OCI-M1 (cell line): ENCODE measurements at places on chromosomes 7 and 10.

- DNase-seq: no peak
Observed at GRCh38 chr10:113284635-113285034, 268.2 kb upstream of the HABP2 start.

DNA sequence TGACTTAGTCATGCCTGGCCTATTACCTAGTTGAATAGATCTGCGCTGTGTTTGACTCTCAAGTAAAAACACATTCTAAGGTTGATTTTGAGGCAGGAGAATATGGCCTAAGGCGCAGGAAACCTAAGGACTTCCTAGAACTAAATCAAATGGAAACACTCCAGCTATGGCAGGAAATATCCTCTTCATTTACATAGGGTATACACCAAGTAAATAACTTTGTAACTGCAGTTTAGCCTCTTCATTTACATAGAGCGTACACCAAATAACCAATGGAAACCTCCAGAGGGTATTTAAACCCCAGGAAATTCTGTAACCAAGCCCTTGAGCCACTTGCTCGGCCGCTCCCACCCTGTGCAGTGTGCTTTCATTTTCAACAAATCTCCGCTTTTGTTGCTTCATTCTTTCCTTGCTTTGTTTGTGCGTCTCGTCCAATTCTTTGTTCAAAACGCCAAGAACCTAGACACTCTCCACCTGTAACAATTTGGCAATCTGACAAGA is 35.6 kb upstream of the XRCC2 start:
- DNase-seq: no peak

GRCh38 chr7:46450425-46450824 is 529.4 kb upstream of the IGFBP3 start:
- DNase-seq: no peak

DNA sequence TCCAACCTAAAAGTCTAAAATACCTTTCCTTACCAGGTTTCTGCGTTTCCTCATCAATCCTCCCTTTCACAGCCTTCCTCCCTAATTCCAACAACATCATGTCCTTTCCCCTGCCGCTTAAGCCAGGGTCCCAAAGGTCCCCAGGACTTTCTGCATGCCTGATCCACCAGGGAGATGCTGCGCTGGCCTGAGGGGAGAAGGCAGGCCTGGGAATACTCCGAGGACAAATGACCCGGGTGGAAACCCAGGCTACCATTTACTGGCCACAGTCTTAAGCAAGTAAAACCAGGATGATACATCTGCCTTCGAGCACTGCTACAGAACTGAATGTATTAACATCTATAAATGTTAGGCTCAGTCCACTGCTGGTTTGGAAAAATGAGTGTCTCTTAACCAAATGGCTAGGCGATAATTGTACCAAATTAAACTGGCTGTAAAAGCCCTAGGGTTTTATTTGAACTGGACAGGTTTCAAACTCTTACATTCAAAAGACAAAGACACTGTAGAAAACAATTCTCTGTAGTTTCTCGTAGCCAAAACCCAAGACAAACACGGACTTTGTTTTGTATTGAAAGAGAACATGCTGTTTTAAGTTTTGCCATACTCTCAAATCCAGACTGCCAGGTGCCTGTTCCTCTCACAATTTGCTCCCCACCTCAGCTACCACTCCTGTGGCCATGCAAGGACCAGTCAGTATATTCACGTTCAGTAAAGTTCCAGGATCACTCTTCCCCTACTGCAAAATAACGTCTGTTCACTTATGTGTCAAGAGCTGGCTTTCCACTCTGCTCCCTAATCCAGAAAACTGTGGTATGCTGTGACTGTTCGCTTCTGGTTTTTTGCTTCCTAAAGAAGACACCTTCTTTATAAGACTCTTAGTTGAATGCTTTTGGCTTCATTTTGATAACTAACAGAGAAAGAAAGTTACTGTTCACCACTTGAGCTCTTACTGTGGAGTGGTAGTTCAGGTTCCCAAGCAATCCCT is 145.7 kb downstream of the RNF216 start:
- DNase-seq: no peak

DNA sequence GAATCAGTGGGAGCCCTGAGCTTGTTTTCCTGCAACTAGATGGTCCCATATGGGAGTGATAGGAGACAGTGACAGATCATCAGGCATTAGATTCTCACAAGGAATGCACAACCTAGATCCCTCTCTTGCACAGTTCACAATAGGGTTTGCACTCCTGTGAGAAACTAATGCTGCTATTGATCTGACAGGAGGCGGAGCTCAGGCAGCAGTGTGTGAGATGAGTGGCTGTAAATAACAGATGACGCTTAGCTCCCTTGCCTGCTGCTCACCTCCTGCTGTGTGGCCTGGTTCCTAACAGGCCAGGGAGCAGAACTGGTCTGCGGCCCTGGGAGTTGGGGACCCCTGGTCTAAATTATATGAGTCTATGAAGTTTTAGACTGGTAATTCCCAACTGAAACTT is 3.9 kb downstream of the MIOS start:
- DNase-seq: no peak

DNA sequence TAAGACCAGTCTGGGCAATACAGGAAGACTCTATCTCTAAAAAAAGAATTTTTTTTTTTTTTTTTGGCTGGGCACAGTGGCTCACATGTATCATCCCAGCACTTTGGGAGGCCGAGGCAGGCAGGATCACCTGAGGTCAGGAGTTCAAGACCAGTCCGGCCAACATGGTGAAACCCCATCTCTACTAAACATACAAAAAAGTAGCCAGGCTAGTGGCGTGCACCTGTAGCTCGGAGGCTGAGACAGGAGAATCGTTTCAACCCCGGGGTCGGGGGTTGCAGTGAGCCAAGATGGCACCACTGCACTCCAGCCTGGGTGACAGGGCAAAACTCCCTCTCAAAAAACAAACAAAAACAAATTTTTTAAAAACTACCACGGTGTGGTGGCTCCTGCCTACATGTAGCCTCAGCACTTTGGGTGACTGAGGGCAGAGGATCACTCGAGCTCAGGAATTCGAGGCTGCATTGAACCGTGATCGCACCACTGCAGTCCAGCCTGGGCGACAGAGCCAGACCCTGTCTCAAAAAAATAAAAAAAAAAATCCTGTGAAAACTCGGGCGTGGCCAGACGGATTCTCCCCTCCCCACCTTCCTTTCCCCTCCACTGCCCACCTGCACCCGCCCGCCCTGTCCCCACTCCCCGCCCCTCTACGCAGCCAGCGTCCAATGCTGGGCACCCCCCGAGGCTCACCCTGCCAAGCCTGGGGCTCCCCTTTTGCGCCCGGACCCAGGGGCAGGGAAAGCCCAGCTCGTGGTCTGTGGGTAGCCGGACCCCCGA is 745 bp upstream of the ORAI2 start:
- DNase-seq: no peak

DNA sequence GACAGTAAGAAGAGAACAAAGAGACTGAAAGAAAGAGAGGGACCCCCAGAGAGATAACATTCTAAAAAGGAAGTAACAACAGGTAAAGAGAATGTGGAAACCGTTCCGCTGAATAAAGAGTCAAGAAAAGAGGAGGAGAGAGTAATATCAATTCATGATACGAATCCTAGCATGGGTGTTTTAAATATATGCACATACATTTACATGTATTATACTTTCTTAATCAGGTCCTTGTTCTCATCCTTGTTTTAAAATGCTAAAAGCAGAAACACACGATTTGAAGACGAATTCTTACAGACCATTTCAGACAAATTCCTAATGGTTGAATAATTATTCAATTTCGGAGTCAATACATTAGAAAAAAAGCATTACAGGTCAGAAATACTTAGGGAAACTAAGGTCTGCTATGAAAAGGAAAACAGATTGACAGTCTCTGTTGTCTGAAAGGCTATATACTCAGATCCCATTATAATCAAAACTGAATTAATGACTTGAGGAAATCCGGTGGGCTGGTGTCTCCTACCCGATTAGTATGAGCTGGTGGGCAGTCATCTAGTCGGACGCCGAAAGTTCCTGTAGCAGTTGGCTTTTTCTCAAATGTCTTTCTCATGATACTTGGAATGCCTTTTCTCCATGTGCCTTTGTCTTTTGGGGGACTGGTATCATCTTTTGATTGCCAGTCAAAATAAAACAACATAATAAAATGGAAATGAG is 127.3 kb downstream of the ARHGAP21 start:
- DNase-seq: no peak

DNA sequence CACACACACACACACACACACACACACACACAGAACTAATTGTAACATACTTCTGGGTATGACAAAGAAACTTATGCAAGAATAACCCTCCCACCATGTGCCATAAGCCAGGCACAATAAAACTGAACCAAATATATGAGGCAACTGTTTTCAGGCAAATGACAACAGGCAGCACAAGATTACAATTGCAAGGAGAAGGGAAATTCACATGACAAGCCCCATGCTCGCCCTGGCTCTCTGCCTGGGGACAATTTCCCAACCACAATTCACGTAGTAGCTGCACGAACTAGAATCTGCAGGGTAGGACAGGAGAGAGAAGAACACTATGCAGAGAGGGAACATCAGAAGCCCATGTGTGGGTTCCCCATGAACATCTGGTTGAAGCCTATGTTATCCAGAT is 143.3 kb downstream of the CALN1 start:
- DNase-seq: no peak

DNA sequence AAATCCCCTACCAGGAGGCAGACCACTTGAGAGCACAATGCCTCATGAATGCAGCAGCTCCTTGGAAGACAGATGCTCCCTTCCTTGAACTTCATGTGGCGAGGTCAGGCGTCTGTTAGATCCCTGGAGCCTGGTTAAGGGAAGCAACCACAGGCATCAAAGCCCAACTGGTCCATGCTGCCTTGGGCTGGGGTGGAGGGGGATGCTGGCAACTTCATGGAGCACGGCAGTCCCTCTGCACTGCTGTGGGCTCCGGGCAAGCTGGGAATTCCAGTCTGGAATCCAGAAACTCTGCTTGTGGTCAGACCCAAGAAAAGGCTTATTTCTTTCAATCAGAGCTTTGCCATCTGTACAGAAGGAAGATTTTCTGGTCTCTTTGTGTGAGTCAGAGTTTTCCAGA is 130.4 kb downstream of the PFKFB3 start:
- no peak for DNase-seq

- DNase-seq: peak; percentile 65
Observed at GRCh38 chr10:116521424-116522290, 24.1 kb upstream of the PNLIP start.

DNA sequence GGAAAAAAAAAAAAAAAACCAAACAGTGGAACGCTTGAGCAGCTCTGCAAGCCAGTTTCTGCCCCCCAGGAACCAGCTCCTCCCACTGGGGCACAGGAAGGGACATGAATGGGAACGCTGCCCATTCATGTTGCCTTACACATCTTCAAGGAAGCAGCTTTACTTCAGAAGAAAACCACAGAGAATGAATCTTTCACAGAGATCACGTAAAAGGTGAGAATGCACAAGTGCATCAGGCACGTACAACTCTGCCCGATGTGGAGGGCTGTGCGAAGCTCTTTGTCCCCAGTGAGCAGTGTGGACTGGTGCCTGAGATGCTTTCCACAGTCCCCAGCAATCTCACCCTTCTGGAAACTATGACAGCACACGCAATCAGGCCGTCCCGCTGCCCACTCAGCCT is 106.2 kb downstream of the DLG5 start:
- no peak for DNase-seq

GRCh38 chr7:23468526-23469149 is 1.7 kb downstream of the IGF2BP3 start:
- DNase-seq: peak; percentile 32

GRCh38 chr10:5538446-5538845 is 13.7 kb downstream of the CALML3 start:
- no peak for DNase-seq

GRCh38 chr10:75068523-75068922 is 42.9 kb upstream of the SAMD8 start:
- DNase-seq: no peak

- DNase-seq: peak; percentile 1
Observed at GRCh38 chr7:150665896-150666295, 19.6 kb upstream of the GIMAP2 start.

GRCh38 chr7:36112969-36113368 is 40.1 kb upstream of the EEPD1 start:
- no peak for DNase-seq

GRCh38 chr7:23713285-23714149 is 3.5 kb downstream of the STK31 start:
- DNase-seq: no peak

DNA sequence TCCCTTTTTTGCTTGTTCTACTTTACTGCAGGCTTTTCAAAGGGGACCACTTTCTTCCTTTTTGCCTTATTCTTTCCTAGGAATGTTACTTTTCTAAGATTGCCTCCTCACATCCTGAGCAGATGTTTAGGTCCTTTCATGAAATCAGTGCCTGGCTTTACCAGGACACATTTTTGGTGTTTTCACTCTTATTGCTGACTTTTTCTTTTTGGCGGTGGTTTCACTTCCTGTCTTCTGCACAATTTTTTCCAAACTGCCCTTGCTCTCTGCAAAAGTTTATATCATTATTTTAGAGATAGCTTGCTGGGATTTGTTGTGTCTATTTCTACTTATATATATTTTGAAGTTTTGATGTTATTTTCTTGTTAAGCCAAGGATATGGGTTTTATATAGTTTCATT is 332.2 kb upstream of the MTPN start:
- no peak for DNase-seq

DNA sequence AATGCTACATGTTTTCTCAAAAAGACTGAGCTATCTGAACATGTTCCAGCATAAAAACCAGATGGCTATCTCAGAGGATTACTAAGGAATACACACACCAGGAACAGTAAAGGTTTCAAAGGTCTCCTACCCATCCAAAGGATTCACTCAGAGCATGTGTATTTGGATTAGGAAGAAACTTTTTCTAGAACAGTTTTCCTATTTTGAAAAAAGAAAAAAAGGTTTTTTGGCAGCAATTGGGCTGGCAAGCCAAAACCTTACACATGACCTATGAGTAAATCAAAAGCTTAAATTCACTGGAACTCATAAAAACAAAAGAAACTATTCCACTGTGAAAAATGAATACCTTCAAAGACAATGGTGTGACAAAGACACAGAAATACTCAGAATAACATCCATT is 9.6 kb downstream of the TPK1 start:
- no peak for DNase-seq

DNA sequence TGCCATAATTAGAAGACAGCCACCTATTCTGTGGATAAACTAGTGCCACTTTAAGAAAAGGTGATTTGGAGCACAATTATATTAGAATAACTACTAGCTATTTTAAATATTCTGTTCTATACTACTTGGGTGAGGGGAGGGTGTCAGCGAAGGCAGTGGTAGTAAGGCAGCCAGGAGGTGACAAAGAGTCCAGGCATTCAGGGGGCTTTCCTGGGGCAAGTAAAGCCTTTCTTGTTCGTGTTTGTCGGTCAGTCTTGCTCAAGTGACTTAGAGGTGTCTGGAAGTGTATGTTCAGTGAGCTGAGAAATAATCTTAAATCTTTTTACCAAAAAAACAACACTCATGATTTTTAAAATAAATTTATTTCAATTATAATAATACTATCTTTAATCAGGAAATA is 34.4 kb downstream of the ADD3 start:
- no peak for DNase-seq

DNA sequence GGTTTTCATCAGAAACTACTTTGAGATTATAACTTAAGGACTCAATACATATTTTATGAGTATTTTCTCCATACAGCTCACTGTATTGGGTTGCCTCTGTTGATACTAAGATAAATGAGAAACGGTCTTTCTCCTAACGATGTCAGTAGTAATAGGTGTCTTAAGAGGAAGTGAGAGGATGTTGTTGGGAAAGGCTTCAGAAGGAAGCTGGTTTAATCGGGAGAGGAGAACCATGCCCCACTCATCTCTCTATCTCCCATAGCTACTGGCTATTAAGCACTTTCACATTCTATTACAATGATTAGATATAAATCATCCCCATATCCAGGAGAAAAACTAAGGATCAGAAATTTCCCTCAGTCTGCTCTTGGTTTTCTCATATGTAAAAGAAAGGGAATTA is 2.0 kb downstream of the CLEC5A start:
- no peak for DNase-seq
